Panc1 (cell line): ENCODE measurements at places on chromosomes 16 and 17. TPM values are rescaled to one million over a fixed set of nuclear protein-coding genes. Genes with fewer than 3 reads are reported as not detected.

DNA sequence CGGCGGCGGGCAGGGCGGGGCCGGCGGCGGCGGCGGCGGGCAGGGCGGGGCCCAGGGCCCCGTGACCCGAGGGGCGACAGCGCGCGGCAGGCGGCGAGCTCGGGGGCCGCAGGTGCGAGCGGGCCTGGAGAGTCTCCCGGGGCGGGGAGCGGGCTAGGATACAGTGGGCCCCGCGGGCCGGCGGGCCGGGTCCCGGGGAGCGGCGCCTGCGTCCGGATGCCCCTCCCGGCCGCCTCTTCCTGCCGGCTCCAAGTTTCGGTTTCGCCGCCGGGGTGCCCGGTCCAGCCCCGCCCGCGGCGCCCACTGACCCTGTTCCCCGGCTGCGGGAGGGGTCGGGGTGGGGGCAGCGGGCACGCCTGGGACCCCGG, at the start of gene RNF213:
TSS of gene RNF213 (plus strand) at position 62 of the 368 bp plus-strand sequence. CDS start 2,830 bp downstream, outside the sequence.
- no peak for DNase-seq

DNA sequence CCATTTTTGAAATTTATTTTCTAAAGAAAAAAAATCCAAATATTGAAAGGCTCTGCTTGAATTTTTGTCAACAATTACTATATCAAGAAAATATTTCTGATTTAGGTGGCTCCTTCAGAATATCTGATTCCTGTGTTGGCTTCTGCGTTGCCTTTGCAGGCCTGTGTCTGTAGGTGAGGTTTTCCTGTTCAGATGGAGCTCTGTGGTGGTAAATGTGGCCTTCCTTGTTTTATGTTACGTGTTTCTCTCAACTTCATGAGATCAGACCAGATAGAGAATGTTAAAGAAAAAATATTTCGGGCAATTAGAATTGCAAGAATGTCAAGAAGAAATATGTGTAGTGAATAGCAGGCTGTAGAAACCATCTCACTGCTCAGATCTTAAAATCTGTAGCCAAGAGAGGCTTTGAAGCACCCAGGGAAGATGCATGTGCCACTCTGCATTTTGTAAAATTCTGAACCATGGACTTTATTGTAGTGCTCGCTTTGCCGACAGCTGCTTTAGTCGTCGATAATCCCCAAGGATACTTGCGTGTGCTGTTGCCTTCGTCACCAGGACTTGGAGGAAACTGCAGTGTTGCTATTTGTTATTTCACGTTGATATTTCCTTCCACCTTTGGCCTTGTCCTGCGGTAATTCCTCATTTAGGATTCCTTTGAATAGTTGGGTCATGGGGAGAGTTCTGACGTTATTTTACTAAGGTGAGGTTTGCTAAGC, 69.9 kb downstream of the RPTOR start:
- no peak for DNase-seq

Gene CCL17
- total RNA-seq, result not detected

- DNase-seq, result no peak
Observed at GRCh38 chr17:225551-225950, 44.1 kb upstream of the DOC2B start.

DNA sequence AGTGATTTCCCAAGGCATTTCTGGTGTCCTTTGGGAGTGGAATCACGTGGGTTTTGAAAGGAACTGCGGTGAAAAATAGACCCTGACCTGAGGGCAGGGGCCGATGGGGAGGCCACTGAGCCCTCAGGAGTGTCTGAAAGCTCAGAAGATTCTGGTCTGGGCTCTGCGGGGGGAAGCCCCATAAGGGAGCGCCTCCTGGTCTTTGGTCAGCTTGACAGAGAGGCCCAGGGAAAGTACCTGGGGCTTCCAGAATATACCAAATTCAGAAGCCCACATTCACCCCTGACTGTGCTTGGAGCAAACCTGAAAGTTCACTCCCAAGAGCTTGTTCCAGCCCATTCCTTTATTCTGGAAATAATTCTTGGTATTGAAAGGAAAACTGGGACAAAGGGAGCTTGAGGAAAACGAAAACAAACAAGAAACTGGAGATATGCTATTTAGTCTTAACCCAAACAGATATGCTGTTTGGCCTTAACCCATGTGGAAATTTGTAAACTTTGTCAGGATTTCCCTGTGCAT, 23.2 kb upstream of the NAGLU start:
- DNase-seq, result no peak

GRCh38 chr16:84136331-84137125, 8.4 kb downstream of the HSDL1 start:
- DNase-seq, result no peak

Gene SHISA6
- total RNA-seq, result not detected

Gene OR1D2
- not detected for total RNA-seq

GRCh38 chr17:39740357-39741111, 2.8 kb downstream of the GRB7 start:
- no peak for DNase-seq

GRCh38 chr16:50460538-50461399, 87.4 kb upstream of the NKD1 start:
- no peak for DNase-seq

- DNase-seq, result no peak
Observed at GRCh38 chr16:78259873-78260272, 160.4 kb downstream of the WWOX start.

Gene PYY
- not detected for total RNA-seq

DNA sequence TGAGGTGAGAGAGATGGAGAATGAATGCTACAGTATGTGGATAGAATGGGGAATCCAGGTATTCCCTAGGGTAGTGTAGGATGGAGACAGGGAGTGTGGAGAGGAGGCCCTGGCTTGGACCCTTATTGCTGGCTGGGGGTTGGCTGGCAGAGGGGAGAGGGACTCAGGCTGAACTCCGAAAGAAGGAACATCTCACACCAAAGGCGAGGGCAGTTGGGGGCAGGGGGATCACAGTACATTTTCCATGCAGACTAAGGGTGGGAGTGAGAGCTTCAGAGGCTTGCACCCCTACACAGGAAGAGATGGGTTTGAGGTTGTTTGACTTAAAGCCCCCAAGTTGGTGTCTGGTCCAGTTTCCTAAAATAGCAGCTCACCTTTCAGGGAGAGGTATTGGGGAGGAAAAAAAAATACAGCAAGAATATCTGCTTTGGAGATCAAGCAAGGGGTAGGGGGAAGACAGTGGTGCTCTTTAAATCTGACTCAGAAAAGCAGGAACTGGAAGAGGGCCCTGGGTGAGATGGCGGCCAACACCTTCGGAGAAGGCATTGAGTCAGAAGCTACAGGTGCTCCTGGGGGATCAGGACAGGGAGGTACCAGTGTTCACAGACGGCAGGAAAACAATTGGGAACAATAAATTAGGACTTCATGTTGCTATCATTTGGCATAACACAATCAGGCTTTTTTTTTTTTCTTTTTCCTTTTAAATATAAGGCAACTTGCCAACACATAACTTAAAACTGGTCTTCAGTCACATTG, 12.4 kb downstream of the TRAF4 start:
- no peak for DNase-seq

Gene HS3ST3A1
- 0.31 TPM for total RNA-seq

Gene HSPB9
- total RNA-seq, result not detected

GRCh38 chr16:642189-643049, 791 bp downstream of the MCRIP2 start:
- DNase-seq, result no peak

Gene HSD17B2
- 0.41 TPM for total RNA-seq

- DNase-seq, result no peak
Observed at GRCh38 chr17:40900809-40901356, 15.8 kb upstream of the KRT20 start.

DNA sequence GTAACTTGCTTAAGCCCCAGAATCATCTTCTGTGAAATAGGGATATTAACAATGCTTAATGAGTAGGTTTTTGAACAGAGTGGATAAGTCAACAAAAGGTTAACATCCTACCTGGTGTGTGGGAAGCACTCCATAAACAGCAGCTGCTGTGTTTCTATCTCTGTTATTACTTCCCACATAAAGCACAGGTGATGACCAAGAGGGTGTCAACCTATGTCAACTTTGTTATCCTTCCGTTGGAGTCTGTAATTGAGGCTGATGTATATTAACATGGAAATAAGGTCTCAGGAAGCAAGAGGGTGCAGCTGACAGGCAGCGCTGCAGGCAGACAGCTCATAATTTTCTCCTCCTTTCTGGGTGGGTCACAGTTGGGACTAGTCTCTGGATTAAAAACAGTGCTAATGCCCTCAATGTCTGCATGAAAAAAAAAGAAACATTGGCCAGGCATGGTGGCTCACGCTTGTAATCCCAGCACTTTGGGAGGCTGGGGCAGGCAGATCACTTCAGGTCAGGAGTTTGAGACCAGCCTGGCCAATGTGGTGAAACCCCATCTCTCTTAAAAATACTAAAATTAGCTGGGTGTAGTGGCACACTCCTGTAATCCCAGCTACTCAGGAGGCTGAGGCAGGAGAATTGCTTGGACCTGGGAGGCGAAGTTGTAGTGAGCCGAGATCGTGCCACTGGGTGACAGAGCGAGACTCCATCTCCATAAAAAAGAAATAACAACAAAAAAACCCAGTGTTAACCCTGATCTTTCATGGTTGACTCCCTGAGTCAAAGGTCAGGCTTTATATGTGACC, 269.6 kb downstream of the SNX29 start:
- DNase-seq, result no peak

- no peak for DNase-seq
Observed at GRCh38 chr16:14241631-14242030, 170.5 kb downstream of the MRTFB start.

Gene PTX4
- not detected for total RNA-seq

- DNase-seq, result no peak
Observed at GRCh38 chr17:12519956-12520594, 145.6 kb upstream of the MYOCD start.

DNA sequence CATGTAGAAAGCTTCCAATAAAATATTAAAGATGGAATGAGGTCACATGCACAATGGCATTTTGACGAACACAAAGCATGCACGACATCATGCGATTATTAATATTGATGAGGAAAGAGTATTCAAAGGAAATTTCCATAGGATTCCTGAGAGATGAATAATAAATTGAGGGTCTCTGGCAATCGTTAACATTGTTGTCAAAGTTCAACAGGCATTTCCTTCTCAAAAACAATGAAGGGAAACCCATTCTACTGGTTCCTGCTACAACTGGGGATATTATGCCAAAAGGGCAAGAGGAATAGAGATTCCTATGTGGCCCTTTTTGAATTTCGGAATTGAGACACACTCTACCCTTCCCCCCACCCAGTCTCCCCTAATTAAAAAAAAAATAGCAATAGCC, 128.3 kb upstream of the NUDT7 start:
- no peak for DNase-seq

Gene SLC12A3
- 0.15 TPM for total RNA-seq

DNA sequence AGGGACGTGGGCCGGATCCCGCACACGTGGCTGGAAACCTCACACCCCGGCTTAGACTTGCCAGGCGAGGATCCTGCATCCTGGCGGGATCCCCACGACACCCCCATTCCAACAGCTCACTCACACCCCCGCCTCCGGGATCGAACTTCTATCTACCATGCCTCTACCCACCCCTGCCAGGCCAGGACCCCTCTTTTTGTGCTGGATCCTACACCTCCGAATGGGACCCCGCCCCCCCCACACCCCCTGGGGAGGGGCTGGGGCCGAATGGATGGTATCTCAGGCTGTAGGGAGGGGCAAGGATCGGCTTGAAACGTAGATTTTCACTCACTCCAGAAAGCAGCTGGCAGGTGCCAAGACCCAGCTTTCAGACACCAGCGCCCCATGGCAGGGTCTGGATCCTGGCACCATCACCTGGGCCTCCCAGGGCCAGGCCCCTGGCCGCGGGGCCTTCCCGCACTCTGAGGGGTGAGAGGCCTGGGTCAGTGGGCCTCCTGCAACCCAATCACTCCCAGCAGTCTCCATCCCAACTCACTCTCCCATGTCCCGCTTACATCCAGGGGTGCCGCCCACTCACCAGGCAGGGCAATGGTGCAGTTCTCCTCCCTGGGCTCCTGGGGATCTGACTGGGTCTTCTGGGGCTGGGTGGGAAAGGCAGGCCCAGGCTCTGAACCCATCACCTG, 6.7 kb downstream of the PRSS36 start:
- no peak for DNase-seq

DNA sequence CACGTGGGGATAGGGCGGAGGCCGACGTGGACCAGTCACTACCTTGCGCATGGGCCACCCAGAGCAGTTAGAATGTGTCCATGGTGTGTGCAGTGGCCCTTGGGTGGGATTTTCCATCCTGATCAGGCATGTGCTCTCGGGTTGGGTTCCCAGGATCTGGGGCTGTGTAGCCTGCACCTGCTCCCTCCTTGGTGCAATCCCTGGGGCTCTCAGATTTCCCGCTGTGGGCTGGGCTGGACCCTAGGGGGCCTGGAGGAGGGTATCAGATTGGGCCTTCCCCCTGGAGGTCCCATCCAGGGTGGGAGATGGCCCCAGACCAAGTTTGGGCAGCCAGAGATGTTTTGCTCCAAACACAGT, 1.3 kb downstream of the SMTNL2 start:
- no peak for DNase-seq

DNA sequence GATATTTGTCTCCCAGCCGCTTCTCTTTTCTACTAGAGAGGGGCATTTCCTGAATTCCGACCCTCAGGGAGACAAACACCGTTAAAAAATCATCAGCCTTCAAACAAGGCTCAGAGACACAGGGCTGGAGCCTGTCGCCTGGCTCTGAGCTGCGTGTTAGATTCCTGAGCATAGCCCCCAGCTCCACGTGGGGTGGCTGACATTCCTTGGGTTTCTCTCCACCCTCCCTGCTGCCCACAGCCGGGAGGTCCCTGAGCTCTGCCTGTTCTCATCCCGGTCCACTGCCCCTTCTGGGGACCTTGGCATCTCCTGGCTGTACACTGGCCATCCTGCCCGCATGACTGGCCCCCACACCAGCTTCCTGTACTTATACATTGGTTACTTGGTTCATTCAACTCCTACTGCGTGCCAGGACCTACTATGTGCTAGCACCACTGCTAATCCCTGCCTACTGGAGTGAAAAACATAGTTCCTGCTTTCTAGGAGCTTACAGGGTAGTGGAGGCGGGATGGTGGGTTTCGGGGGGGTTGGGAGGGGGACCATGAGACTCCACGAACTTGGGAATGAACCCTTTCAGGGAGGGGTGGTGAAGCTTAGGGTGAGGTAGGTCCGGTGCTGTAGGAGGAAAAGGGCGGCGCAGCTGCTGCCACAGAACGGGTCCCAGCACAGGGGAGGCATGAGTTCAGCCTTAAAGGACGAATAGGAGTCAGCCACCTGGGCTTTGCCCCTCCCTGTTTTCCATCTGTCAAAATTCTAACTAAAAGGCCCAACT, 52.1 kb upstream of the TMEM132E start:
- no peak for DNase-seq

Gene VASN
- total RNA-seq, result 33.5 TPM

DNA sequence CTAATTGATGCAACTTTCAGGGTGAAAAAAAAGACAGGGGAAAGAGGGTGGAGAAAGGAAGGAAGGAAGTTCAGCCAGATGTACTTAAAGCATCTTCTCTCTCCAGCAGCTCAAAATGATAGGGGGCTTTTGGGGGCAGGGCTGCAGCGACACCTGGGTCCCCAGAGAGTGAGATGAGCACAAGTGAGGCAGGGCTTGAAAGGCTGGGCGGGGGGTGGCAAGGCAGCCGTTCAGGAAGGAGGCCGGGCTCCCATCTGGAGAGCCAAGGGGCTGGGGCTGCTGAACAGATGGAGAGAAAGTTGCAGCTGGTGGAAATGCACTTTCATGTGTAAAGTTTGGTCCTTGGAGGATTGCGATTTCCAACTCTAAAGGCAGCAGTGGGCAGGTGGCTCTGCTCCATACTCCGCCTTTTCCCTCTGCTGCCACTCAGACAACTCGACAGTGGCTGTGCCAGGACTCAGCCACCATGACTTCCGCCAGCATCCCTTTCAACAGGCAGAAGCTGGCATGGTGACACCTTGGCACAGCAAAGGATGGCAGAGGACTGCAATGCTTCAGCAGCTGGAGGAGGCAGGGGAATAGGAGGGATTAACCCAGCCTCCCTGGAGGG, 7.7 kb downstream of the SLC35B1 start:
- DNase-seq, result no peak

Gene TTC19
- total RNA-seq, result 28.4 TPM
